Right ventricle myocardium superior (tissue), 1 donor: ENCODE measurements at places on chromosomes 2 and 18. TPM values are rescaled to one million over a fixed set of nuclear protein-coding genes. Genes with fewer than 3 reads are reported as not detected.

Gene STARD6
- not detected for total RNA-seq

Gene PCARE
- total RNA-seq, result 0.67 TPM

Gene TGFA
- total RNA-seq, result 2.1 TPM

Gene CCDC74B
- total RNA-seq, result 0.38 TPM

Gene RMDN2
- total RNA-seq, result 4.9 TPM
